ENCODE measurements at places on chromosomes 13 and 19.

GRCh38 chr19:46159418-46160232, 11.6 kb downstream of the IGFL2 start:
- DNase-seq: no peak

GRCh38 chr13:70959035-70959775, 851.0 kb upstream of the KLHL1 start:
- no peak for DNase-seq

DNA sequence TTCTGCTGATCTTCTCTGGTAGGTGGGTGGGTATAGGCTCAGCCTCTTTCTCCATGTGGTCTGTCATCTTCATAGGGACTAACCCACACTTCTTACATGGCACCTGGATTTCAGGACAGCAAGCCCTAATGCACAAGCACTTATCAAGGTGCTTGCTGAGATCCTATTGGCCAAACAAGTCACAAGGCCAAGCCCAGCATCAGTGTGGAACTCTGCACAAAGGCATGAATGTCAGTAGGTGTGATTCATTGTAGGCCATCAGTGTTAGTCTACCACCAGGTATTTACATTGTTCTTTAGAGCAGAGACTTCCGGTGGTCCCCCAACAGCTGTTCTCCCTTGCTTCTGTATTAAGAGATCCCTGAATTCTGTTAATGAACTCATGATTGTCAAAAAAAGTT, 8.3 kb upstream of the RB1 start:
- no peak for DNase-seq

DNA sequence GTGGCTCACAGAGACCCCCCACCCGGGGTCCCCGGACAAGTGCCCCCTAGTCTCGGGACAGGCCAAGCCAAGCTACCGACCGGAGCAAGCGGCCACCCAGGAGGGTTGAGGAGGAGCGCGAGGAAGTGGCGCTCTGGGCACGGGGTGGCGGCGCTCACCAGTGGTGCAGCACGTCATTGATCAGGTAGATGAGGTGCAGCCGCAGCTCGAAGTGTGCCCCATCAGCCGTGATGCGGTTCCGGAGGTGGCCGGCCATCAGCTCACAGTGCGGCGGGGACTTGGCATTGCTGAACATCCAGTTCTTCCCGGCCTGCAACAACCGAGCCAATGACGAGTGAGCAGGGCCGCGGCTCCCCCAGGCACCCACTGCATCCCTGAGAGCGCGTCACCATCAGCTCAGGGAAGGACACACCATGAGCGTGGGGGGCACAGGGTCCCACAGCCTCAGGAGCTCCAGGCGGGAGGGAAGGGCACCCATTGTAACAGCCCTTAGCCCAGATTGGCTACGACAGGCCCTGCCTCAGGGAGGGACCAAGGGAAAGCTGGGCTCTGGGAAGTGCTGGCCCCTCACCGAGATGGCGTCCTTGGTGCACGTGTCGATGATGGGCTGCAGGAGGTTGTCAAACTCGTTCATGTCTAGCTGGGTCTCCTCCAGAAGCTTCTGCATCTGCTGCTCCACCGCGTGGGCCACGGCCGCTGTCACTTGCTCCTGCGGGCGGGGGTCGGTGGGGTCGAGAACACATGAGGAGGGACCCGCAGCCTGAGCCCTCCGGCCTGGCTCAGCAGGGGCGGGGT, 9.6 kb downstream of the CHERP start:
- DNase-seq: no peak

- no peak for DNase-seq
These were observed 5.1 kb downstream of the CIC start for GRCh38 chr19:42274065-42274682.
